ENCODE measurements at places on chromosomes 4 and X.

GRCh38 chr4:61583696-61584095, 383.6 kb downstream of the ADGRL3 start:
- DNase-seq, result no peak

DNA sequence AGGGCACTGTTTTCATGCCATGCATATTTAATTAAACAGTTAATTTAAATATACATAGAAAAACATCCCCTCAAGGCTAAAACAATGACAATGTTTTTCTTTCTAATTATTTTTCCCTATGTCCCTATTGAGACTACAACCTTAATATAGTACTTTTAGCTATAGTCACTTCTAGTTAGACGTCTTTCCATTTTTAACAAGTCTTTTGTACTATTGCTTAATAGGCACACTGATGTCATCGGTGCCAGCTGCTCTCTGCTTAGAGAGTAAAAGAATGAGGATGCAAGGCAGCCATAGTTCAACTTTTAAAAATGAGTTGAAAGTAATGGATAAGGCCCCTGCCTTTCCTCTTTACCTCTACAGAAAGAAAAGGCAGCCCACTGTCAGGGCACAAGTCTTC, 191.1 kb downstream of the KCTD8 start:
- no peak for DNase-seq

- no peak for DNase-seq
These were observed 454.4 kb downstream of the C4orf33 start for GRCh38 chr4:129550281-129550785.

DNA sequence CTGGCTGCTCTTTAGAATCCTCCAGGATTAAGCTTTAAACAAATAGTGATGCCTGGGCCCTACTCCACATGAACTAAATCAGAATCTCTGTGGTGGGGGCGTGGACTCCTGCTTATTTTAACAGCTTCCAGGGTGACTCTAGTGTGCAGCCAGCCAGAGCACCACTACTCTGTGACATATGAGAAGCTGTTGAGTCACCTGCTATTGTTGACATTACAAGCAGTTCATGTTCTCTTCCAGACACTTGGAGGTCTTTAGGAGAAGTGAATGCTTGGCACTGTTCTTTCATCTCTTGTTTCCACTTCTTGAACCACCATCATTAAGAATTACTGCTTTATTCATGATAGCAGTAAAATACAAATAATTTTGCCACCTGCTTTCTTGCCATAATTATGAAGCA, 426 bp upstream of the C4orf51 start:
- DNase-seq, result no peak

GRCh38 chr4:145531859-145532258, 50.2 kb downstream of the SMAD1 start:
- DNase-seq, result no peak

DNA sequence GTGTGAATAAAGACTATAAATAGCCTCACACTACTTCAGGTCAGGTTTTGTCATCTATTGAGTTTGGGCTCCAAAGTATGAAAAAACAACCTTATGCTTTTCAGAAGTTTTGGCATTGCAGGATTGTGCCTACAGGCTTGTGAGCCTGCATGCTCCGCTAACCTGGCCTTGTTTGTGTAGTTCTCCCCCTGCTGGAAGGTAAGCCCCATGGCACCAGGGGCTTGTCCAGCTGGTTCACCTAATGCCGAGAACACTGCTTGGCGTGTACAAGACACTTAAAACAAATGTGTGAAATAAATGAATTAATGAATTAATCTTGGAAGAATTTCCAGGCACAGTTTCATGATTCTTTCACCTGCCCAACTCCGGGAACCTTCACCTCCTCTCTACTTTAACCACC, 1.8 kb upstream of the HSD17B10 start:
- DNase-seq, result peak; percentile 21

DNA sequence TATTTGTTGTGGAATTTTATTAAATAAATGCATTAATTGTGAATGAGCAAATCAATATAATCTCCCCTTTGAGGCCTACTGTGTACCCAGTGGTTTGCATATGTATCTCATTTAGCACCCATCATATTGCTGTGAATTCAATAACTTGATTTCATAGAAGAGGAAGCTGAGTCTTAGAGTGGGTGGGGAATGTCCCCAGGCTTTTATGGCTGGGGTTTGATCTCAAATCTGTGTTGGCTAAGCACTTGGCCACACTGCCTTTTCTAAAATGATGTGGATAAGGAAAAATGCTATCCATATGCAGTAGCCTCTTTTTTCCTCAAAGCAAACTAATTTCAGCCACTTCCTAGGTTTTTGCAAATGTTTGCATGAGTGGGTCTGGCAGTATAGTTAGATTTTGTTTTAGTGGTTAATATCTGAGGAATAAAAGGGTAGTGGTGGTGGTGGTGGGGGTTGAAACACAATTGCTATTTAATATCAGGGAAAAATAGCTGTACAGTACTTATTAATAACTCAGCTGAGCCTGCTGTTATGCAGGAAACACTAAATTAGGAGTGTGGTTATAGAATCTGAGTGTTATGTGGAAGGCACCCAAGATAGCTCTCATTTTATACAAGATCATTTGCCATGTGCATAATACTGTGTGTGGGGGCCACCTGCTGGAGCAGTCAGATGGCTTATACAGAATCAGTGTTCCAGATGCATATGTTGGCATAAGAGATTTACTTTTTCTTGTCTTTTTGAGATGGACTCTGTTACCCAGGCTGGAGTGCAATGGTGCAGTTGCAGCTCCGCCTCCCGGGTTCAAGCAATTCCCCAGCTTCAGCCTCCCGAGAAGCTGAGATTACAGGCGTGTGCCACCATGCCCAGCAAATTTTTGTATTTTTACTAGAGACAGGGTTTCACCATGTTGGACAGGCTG, 108.0 kb downstream of the TMEM131L start:
- peak; percentile 31 for DNase-seq

DNA sequence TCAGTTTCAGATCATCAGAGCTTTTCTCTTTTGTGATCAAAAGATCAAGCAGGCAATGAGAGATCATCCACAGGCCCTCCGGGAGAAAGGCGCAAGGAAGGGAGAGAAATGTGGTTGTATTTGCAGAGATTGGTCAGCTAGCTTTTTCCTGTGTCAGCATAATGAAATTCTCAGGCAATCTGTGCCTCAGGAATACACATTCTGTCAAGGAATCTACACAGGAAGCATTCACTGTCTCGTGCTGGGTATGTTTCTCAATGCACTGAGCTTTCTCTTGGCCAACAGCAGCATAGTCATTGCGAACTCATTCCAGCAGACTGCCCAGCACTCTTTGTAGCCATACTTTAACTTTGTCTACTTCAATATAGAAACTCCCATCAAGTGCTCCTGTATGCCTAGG, 413.7 kb downstream of the PPP3CA start:
- DNase-seq, result no peak

GRCh38 chr4:13968723-13969122, 341.2 kb upstream of the BOD1L1 start:
- no peak for DNase-seq

GRCh38 chr4:173121076-173121561, 47.5 kb upstream of the GALNT7 start:
- no peak for DNase-seq

- no peak for DNase-seq
These were observed 1.4 kb downstream of the RAI2 start for GRCh38 chrX:17859609-17860178.

- no peak for DNase-seq
These were observed 26.5 kb upstream of the NEIL3 start for GRCh38 chr4:177283167-177283566.

DNA sequence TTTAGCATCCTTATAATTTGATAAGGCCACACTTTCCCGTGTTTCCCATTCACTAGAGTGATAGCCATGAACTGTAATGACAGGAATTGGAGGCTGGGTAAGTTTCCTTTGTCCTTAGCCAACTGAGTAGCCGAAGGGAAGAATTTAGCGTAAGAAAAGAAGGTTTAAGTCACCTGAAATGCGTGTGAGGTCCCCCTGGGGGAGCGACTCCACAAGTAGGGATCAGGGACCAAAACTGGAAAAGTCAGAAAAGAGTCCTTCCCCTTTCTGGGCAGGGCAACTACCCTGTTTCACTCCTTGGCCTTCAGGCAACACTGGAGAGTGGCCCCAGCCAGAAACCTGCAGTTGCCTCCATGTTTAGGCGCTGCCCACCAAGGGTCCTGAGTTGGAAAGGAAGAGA, 81.6 kb upstream of the MED14 start:
- DNase-seq, result no peak

DNA sequence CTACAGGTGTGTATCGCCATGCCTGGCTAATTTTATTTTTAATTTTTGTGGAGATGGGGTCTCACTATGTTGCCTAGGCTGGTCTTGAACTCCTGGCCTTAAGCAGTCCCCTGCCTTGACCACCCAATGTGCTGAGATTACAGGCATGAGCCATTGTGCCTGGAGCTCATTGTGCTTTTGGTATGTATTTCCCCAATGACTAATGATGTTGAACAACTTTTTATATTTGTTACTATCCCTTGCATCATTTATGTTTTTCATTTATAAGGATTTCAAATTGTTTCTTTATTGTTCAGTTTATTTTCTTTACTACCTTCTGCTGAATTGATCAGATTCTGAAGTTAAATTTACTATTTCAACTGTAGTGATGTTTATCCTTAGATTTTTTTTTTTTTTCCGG, 199.7 kb downstream of the CEP135 start:
- no peak for DNase-seq

- no peak for DNase-seq
These were observed 14.7 kb downstream of the TNMD start for GRCh38 chrX:100599456-100599855.

GRCh38 chrX:40883021-40883619, 147.8 kb upstream of the MED14 start:
- no peak for DNase-seq

DNA sequence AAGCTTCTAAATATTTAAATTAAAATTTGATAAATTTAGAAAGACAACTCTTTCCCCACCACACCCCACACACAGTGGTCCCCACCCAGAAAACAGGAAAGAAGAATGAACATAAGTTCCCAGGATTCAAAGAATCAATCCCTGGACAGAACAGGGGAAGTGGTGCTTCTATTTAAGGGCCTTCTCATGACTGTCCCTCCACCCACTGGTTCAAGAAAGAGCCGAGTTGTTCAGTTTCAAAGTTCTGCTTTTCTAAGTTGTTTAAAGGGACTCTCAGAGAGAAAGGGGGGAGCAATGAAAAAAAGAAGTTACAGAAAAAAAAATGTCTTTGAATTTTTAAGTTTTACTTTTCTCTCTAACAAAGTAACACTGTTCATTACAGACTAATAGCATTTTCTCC, 195.8 kb downstream of the PDGFC start:
- no peak for DNase-seq

DNA sequence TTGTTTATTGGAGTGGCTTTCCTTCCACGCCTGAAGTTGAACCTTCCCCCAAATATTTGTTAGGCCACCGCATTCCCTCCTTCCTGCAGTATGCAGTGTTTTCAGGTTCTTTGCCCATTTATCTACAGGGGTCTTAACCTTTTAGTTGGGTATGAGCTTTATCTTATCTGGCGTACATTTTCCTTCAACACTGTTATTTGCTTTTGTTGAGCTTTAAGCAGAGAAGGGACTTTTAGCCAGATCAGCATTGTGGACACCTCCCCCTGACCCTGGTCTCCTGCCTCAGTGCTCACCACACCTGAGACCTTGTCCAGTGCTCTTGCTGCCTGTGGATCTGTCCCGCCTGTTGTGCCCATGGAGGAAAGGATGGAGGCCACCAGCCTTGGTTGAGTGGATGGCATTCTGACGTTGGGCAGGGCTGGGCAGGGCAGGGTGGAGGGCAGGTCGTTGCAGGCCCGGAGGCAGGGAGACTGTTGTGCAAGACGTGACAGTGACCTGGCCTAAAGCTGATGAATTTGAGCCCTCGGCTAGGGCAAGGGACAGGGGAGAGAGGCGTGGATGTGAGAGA, 998 bp upstream of the DUSP9 start:
- DNase-seq, result no peak

DNA sequence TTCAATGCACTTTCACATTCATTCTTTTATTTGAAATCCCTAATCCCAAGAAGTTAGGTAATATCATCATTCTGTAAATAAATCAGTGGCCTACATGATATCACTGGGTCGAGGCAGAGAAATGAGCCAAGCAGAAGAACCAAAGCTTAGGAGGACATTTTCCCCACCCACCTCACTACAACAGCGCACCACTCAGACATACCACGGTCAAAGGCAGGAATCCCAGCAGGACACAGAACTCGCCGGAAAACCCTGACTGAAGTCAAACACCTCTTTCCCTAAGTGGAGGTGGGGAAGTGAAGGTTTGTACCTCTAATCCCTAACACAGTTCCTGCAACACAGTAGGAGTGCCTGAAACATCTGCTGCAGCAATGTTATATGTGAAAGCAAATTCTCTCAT, 21.5 kb downstream of the RELL1 start:
- no peak for DNase-seq

DNA sequence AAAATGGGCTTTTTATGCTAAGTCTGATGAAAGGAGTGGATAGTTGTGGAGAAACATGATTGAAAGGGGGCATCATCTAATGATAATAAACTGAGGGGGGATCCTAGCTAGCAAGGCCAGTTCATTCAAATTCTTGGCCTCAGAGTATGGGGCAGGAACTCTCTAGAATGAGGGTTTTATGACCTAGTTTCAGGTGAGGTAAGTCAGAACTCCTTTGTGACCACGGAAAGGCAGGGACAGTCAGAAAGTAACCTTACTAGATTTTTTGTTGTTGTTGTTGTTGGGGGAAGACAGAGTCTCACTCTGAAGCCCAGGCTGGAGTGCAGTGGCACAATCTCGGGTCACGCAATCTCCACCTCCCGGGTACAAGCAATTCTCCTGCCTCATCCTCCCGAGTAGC, 1.5 kb upstream of the PAQR3 start:
- DNase-seq, result no peak

DNA sequence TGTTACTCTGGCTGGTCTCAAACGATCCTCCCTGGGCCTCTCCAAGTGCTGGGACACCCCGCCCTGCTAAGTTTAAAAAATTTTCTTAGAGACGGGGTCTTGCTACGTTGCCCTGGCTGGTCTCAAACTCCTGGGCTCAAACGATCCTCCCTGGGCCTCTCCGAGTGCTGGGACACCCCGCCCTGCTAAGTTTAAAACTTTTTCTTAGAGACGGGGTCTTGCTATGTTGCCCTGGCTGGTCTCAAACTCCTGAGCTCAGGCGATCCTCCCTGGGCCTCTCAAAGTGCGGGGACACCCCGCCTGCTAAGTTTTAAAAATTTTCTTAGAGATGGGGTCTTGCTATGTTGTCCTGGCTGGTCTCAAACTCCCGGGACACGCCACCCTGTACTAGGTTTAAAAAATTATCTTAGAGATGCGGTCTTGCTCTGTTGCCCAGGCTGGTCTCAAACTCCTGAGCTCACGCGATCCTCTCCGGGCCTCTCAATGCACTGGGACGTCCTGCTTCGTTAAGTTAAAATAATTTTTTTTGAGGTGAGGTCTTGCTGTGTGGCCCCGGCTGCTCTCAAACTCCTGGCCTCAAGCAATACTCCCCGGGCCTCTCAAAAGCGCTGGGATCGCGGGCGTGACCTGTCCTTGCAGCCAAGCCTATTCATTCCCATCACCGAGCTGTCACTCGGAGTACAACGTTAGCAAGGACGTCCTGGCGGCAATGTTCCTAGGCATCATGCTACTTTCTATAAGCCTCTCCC, 1.1 kb downstream of the SLC25A6 start:
- DNase-seq, result no peak

Data from tibial nerve (tissue), 4 donors.